ENCODE measurements at places on chromosomes 3 and 15.

DNA sequence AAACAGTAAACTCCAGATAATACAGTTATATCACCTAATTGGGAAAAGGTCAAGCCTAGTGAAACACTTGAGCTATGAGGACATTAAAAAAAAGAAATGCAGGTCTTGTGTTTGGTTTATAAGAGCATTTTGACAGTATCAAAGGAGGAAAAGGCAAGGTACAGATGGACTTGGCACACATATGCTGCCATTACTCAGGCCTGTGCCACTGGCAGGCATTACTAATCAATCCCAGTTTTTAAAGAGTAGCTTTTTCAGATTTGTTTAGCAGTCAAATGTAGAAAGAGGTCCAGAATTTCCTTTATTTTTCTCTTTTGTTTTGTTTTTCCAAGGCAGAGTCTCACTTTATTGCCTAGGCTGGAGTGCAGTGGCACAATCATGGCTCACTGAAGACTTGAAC, 38.9 kb downstream of the MDFIC2 start:
- no peak for DNase-seq

DNA sequence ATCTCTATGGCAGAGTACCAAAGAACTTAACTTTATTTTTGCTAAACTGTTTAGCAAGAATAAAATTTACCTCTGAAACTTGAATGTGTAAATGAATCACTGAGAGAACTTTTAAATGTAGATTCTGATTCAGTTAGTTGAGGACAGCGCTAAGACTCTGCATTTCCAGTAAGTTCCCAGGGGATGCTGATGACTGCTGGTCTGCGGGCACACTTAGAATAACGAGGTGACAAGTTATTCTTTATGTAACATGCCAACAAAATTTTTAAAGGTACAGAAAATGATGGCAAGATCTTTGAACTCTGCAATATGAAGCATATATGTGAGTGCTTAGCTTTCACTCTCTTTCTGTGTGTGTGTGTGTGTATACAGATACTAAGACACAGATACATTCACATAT, 56.4 kb downstream of the TGFBR2 start:
- no peak for DNase-seq

- DNase-seq = no peak
Measured at GRCh38 chr3:126865736-126866135, 117.2 kb upstream of the PLXNA1 start.

DNA sequence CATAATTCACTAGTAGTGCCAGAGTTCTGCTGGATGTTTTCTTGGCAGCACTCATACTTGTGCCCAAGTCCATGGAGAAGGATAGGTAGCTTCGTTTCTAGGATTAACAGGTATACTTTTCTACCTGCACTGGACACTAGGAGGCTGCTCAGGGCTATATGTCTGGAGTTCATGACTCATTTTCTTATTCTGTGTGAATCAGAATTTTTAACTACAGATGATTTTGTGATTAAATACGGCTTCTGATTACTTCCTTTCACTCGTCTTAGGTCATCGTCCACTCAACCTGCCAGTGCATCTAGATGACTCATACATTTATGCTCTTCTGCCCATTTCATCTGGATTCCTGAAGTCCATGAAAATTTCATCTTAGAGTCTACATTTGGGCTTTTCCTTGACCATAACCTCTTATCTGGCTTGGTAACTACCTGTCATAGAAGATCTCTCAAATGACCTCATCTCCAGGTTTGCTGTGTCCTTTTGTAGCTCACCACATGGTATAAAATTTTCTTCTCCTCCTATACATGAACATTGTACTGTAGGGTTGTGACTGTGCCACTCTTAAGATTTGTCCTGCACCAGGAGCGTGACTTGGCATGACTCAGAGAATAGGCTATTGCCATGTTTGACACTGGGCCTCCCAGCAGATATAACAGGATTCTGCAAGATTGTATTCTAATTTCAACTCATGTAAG, 66.7 kb upstream of the GCSAM start:
- DNase-seq = no peak

DNA sequence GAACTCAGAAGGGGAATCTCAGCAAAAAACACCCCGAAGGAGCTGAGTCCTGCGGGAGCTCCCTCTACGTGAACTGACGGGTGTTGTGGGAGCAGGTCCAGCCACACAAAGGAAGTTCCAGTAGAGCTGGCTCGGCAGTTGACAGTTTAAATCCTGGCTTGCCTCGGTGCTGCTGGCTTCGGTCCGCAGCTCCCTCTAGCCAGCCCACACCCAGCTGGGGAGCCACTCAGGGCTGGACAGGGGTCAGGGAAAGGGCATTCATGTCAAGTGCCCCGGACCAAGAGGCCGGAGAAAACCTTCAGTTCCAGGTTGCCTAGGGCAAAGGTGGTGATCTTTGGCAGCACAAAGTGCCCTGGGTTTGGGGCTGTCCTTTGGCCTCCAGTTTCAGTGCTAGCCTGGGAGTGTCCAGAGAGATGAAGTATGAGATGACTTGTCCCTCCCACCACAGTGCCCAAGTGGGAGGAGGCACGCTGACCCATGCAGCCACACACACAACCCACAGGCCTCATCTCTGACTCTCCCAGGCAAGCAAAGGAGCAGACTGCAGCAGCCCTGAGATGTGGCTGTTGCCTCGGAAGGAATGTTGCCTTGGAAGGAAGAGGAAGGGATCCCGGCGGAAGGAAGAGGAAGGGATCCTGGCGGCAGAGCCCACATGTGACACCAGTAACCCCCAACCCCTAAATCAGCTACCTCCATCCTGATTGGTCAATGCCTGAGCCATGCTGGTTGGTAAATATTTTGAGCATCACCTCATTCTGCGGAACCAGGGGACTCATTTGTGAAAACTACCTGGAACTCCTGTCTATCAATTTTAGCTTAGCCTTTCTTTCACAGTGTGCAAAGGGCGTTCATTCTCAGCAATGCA, 13.9 kb upstream of the ANPEP start:
- peak; percentile 63 for DNase-seq

GRCh38 chr3:160162440-160162839, 62.8 kb upstream of the C3orf80 start:
- DNase-seq = no peak

GRCh38 chr3:141499284-141499683, 12.5 kb downstream of the RASA2 start:
- no peak for DNase-seq

DNA sequence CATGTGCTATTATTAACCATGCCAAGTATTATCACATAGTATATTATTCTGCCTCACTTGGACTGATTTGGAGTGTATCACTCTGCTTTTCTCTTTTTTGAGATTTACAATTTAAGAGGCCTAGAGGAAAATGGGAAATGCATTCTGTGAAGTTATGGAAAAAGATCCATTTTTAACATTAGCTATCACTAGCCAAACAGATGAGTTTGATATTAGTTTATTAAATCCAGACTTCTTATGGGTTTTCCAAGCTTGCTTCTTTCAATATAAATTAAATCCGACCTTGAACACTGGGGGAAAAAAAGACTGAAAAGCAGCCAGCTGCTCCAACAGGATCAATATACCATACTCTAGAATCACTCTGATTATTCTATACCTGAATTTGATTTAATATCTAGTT, 30.1 kb upstream of the PLOD2 start:
- no peak for DNase-seq

- no peak for DNase-seq
Measured at GRCh38 chr15:100019601-100020000, 286.4 kb upstream of the LYSMD4 start.

DNA sequence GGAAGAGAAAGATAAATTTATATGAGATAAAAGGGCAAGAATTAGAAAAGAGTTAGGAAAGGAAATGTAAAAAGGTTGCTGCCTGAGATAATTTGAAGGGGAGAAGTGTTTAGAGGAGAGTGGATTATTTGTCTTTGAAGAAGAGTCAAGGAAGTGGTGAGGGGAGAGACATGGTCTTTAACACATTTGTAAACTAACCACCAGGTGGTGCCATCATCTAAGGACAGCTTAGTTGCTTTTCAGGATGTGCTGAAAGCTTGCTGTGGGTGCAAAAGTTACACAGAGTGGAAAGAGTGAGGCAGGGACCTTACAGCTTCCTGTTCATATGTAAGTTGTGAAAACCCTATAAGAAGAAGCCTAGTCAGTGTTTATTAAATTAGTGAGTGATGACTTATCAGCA, 114.1 kb upstream of the DNAJC19 start:
- DNase-seq = peak; percentile 49

DNA sequence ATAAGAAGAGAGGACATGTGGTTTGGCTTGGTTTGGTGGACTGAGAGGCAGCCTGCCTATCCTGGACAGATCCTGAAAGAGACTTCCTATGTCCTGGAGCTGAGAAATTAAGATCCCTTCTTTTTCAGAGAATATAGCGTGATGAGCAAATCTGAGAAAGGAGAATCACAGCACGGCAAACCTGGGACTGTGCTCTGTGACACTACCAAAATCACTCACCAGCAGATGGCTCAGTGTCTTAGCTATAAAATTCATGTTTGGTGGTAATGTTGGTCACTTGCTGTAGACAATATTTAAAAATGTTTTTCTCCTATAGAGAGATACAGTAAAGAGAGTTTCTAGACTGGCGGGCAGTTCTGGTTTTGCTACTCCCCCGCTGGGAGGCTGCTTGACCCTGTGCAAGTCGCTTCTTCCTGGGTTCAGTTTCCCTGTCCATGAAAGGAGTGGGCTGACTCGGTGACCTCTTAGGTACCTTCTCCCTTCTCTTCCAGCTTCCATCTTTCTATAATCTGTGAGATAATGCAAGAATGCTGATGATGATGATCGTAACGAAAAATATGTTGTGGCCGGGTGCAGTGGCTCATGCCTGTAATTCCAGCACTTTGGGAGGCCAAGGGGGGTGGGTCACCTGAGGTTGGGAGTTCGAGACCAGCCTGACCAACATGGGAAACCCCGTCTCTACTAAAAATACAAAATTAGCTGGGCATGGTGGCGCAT, 7.6 kb upstream of the HES1 start:
- peak; percentile 26 for DNase-seq

GRCh38 chr15:52699457-52699856, 20.3 kb upstream of the ATOSA start:
- no peak for DNase-seq

DNA sequence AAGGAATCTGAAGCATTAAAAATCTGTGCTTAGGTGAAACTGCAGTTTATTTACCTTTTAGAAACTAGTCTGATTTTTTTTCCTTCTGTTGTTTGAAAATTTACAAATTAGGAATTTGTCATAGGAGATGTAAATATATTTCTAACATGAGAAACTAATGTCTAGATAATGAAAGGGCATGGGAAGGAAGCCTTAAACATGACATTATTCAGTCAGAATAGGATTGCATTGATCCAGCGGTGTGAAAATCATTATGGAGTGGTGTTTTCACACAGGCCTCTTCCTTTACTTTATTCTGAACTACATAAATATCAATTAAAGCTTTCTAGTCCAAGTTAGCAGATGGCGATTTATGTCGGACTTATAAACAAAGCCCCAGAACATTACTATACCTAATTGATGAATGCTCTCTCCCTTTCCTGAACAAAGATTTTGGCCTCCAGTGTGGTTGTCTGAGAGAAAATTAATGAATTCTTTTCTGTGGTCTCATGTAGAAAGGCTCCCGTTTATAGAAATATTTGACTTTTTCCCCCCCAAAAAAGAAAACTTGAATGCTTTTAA, 37.9 kb downstream of the FNDC3B start:
- DNase-seq = no peak

GRCh38 chr3:78022232-78022631, 982.3 kb downstream of the ROBO2 start:
- DNase-seq = no peak

GRCh38 chr3:185175370-185175987, 22.6 kb upstream of the C3orf70 start:
- no peak for DNase-seq

DNA sequence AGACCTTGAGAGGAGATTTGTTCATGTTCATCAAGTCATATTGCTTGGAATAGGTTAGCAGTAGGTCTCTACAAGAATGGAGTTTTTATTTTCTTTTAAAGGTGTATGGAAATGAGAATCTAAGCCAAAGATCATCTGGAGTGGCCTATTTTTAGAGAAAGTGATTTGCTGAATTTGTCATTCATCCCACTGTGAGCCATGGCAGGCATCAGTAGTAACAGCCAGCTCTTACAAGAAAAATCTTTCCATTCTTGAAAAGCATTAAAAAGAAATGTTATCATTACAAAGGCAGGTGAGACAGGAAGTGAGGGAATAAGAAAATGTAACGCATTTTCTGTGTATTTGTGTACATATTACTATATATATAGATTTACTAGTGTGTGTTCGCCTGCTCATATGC, 29.6 kb downstream of the STAC start:
- no peak for DNase-seq

DNA sequence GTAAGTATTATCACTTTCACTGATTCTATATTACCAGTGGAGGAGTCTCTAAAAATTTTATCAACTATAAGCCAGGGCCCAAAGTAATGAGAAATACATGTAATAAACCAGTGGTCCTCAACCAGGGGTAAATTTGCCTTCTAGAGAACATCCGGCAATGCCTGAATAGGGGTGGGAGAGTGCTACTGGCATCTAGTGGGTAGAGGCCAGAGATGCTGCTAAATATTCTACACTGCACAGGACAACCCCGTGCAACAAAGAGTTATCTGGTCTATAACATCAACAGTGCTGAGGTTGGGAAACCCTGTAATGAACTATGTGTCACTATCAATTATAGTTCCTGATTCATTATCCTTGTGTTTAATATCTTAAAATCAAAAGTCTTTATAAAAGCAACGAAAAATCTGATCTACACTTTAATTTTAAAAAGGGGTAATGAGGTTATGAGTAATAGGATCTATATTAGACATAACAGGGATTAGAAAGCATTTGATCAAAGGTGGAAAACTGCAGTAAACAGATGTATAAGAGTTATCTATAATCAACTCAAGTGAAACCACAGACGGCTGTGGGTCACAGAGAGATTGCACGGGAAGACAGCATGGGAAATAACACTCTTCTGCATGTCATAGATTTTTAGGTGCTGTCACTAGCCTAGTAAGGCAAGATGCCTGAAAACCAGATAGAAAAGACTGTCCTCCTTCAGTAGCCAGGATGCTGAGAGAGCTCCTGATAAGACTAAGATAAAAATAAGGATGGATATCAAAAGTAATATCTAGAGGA, 2.0 kb downstream of the LYSMD2 start:
- no peak for DNase-seq

DNA sequence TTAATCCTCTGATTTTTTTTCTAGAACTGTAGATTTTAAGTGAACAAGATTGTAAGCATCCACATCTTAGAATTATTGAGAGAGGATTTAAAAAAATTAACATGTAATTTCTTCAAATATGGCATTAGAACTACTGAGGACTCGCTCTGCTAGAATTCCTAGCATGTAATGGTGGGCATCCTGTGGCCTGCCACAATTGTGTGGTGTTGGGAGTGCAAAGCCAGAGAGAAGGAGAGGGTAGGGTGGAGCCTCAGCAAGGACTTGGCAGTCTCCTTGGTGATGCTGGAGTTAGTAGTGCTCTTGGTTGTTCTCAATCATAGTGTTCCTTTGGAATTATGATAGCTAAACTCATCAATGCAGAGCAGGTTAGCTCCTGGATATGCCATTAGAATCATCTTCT, 443.9 kb upstream of the TBL1XR1 start:
- no peak for DNase-seq

GRCh38 chr3:152738656-152739055, 96.3 kb upstream of the P2RY1 start:
- DNase-seq = no peak
